ENCODE measurements at places on chromosomes 12 and 14.

GRCh38 chr12:11991604-11992003 is 79.1 kb upstream of the BCL2L14 start:
- no peak for DNase-seq

GRCh38 chr14:95699412-95699811 is 13.2 kb downstream of the TCL1B start:
- no peak for DNase-seq

GRCh38 chr14:78592616-78593219 is 422.5 kb downstream of the NRXN3 start:
- DNase-seq: no peak

DNA sequence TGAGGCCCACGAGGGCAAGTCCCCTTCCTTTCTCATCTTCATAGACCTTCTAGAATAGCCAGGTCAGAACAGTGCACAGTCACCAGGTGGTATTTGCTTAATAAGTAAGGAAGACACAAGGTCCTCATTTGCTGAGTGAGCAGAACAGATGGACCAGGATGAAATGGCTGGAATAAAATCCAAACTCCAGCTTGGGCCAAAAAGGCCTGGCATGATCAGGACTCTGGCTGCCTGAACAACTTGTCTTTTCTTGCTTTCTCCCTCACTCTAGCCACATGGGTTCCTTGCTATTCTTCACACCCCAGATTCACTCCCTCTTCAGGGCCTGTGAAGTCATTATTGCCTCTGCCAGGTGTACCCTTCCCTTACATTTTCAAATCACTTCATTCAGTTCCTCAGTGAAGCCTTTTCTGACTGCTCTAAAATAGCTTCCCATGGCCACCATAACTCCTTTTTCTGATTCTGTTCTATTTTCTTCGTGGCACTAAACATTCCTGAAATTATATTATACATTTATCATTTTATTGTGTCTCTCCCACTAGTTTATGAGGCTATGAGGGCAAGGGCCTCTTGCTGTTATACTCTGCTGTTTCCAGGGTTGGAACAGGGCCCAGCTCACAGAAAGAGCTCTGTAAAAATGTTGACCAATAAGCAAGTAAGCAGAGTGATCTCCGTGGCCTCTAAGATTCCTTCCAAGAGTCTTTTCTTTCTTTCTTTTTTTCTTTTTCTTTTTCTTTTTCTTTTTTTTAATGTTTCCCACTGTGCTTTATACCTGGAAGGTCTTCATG is 150.8 kb downstream of the TTC8 start:
- no peak for DNase-seq

GRCh38 chr12:84910549-84911241 is 1.9 kb downstream of the SLC6A15 start:
- DNase-seq: no peak

- DNase-seq: no peak
These were observed 264.9 kb downstream of the LRIG3 start for GRCh38 chr12:58655375-58655774.

DNA sequence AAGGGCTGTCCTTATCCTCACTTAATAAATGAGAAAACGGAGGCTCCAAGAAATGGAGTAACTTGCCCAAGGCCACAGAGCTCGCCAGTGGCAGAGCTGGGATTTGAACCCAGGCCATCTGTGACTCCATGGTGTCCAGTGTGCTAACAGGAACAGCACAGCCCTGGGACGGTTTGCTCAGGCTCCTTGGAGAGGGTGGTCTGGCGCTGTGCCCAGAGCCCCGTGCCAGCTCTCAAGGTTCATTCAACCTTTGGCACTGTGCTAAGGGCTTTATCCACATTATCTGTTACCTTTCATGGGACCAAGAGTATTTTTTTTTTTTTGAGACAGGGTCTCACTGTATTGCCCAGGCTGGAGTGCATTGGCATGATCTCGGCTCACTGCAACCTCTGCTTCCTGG is 8.1 kb downstream of the DAO start:
- DNase-seq: no peak

DNA sequence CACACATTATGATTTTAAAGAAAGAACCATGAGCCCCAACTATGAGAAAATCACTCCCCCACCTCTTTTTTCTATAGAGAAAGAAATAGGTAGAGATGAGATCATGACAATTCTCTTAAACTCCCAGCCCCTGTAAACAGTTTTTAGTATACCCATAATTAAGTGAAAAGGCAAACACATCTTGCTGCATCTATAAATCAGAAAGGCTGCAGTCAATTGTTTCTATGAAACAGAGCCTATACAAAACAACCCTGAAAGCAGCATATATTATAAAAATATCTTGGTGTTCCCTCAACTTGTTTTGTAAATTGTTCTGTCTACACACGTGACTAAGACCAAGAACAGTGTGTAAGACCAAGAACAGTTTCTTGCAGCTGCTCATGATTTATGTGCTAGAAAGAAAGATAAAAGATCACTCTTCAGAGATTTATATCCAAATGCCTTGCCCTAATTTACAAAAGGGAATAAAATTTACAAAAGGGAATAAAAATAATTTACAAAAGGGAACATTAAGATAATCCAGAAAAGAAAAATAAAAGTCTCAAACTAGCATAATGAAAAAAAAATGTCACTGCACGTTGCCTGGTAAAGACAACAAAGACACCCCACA is 4.8 kb downstream of the KITLG start:
- no peak for DNase-seq

DNA sequence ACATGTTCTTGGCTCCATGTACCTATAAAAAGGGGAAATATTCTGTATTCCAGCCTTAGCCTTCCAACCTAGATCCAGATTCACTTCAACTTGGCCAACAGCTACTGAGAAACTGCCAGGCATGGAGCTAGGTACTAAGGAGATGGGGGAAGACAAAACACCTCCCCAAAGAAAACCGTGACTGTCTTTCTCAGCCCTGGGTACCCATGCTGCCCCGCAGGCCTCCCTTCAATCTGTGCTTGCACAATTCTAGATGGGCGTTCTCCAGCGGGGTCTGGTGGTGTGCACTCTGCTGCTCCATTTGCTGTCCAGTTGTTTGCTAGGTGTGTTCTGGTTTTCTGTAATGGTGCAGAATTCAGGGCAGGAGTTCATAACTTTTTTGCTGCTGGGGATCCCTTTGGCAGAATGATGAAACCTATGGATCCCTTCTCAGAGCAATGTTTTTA is 817 bp upstream of the KRT4 start:
- DNase-seq: no peak

DNA sequence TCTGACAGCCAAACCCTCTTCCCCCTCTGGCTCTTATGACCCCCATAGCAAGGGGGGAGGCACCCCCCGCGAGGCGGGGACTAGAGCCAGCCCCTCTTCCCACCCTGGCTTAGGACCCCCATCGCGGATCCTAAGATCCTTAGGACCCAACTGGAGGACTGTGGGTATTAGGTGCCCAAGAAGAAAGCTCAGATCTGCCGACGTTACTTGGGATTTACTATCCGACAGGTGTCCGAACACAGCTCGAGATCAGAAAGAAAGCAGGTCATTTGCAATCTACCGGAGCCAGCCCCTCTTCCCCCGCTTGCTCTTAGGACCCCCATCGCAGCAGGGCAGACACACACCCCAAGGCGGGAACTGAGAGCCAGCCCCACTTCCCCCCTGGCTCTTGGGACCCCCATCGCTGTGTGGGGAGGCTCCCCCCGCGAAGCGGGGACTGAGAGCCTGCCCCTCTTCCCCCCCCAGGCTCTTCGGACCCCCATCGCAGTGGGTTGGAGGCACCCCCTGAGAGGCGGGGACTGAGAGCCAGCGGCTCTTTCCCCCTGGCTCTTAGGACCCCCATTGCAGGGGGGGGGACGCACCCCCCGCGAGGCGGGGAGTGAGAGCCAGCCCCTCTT is 46.8 kb downstream of the DDX11 start:
- no peak for DNase-seq

- DNase-seq: no peak
These were observed 297.9 kb upstream of the AMIGO2 start for GRCh38 chr12:47377414-47378221.
